ENCODE measurements at places on chromosomes 1 and 21. TPM values are rescaled to one million over a fixed set of nuclear protein-coding genes. Genes with fewer than 3 reads are reported as not detected.
A peak's percentile ranks its signal among the peaks of the same experiment; 100 is the strongest.

IARS2 gene
- 70.9 TPM for total RNA-seq

PHC2 gene
- total RNA-seq = 36.1 TPM

GRCh38 chr21:46122758-46123683 is 25.1 kb downstream of the COL6A2 start:
- DNase-seq = no peak

DNA sequence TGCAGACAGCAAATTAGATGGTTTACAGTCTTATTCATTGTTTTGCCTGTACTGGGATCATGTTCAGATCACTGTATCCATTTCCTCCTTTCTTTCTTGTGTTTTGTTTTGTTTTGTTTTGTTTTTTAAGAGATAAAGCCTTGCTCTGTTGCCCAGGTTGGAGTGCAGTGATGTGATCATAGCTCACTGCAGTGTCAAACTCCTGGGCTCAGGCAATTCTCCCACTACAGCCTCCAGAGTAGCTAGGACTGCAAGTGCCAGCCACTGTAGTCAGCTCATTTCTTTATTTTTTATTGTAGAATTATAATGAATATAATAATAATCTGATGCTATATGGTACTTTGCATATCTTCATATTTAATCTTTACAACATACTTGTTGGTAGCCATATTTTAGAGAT is 403.7 kb upstream of the B3GALT2 start:
- DNase-seq = no peak

DNA sequence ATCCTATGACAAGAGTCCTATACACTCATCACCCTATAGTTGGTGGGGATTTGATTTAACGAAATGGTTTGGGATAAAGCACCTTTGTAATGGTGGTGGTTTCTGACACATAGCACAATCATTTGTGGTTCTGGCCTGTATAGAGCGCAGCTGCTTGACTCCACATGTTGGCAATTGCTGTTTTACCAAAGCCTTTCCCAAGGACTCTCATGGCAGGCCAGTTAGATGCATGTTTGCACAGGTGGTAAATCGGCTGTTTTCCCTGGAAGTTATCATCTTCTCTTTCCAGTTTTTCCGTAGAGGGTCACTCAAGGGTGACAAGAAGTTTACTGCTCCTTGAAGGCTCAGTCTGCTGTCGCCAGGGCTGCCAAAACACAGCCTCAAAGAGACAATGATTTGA is 17.1 kb upstream of the XPR1 start:
- no peak for DNase-seq

GRCh38 chr1:59947047-59947938 is 20.7 kb upstream of the CYP2J2 start:
- DNase-seq = peak; percentile 24

DNA sequence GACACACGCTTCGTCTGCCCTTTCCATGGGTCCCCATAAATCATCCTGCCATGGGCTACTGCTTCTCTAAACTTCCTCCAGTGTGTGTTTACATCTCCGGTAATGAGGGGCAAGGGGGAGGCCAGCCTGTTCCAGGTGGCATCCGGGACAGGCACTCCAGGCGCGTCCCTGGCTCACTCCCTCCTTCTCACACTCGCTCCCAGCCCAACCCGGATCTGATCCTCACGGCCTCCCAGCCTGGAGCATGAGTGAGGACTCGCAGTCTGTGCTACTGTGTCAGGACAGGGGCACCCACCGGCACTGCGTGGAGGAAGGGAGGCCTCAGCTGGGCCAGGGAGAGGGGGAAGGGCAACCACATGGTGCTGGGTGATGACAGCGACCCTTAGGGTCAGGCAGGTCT is 225.4 kb downstream of the TRABD2B start:
- DNase-seq = no peak

- DNase-seq = peak; percentile 31
Measured at GRCh38 chr1:42173155-42173933, 8.8 kb upstream of the GUCA2A start.

GRCh38 chr1:228013131-228013934 is 6.5 kb downstream of the WNT3A start:
- DNase-seq = peak; percentile 7

Data from skin of body (tissue), 3 donors.